PC-3 (cell line): ENCODE measurements at places on chromosomes 13 and 19.

DNA sequence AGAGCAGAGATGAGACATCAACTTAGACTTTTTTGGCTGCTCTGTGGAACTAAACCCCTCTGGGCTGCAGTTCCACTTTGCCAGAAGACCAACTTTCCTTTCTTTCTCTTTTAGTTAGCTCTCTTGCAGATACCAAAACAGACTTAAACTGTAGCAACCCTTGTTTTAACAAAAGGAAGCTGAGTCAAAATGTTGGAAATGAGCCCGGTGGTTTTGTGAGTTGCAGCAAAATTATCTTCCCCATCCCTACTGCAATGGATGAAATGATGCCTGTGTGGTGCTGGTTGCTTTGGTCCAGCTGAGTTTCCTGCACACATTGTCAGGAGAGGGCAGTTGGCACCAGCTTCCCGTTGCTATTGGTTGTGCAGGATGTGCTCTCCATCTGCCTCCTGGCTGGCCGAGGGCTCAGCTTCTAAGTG is 115.3 kb downstream of the LRCH1 start:
- DNase-seq = peak; percentile 62

DNA sequence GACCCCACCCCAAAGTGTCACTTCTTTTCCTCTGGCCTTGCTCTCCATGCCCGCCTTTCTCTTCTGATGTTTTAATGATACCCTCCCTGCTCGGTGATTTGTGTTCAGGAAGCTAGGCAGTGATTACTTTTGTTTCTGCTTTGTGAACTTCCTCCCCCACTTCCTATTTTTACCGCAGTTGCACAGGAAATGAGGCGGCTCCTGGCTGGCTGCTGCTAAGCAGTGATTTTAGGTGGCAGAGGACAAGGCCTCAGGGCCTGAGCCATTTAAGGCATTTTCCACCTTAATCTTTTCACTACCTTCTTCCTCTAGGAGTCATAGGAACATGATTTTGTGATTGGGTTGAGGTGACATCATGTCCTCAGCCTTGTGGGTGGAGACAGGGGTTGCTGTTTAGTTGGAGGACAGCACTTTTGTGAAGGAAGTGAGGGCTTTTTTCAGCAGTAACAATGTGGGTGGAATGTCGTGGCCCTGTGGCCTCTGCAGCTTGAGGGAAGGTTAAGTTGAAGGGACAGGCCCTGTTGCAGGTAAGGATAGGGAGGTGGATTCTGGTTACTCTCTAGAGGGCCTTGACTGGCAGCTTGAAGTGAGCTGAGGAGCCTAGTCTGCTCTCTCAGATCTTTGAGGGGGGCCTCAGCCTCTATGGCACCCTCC is 15.7 kb downstream of the GARRE1 start:
- DNase-seq = peak; percentile 78

- peak; percentile 49 for DNase-seq
Measured at GRCh38 chr19:53849237-53849676, 18.4 kb upstream of the MYADM start.

GRCh38 chr13:94656766-94657165 is 55.1 kb downstream of the GPR180 start:
- DNase-seq = peak; percentile 76

- DNase-seq = no peak
Measured at GRCh38 chr19:16252459-16253205, 54.9 kb downstream of the AP1M1 start.

DNA sequence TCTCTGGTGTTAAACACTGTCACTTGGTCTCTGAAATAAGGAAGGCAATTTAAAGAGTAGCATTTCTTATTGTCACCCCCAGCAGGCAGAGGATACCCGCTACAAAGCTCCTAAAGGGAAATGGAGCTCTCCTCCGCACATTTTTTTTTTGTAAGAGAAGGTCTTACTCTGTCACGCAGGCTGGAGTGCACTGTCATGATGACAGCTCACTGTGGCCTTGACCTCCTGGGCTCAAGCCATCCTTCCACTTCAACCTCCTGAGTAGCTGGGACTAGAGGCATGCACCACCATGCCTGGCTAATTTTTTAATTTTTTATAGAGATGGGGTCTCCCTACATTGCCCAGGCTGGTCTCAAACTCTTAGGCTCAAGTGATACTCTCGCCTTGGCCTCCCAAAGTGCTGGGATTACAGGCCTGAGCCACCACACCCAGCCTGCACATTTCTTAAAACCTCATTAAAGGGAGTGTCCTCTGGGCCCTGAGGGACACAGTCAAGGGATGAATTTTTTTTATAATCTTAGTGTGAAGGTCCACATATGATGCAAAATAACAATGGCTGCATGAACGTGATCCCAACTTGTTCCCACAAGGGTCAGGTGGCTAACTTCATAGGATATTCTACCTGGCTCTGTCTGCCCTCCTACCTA is 32.1 kb downstream of the SLC25A30 start:
- DNase-seq = no peak

GRCh38 chr13:97945792-97946419 is 7.6 kb upstream of the IPO5 start:
- DNase-seq = peak; percentile 43

GRCh38 chr13:99004978-99005377 is 27.1 kb upstream of the DOCK9 start:
- DNase-seq = no peak

DNA sequence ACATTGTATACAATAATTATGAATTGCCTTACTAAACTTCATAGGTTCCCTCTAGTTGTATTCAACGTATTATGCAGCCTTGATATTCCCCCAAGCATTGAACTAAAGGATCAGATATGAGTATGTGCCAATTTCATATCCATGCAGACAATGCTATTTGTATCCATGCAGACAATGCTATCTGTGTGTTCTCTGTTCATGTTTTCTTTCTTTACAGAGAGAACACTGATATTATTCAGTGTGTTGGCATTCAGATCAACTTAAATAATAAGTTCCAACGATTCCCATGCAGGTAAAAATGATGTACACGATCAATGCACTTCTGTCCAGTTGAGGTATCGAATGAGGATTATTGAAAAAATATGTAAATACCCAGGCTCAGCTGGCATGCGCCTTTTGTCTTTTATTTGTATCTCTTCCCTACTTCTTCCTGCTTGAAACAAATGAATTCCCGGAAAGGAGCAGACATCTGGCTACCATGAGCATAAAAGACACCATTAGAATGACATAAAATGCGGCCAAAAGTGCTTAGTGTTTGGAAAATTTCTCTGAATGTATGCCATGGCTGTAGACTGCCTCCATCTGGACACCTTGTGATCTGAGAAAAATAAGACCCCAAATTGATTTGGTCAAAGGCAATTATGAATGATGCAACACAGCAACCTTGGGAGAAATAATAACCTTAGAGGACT is 731.5 kb downstream of the SLITRK1 start:
- no peak for DNase-seq

DNA sequence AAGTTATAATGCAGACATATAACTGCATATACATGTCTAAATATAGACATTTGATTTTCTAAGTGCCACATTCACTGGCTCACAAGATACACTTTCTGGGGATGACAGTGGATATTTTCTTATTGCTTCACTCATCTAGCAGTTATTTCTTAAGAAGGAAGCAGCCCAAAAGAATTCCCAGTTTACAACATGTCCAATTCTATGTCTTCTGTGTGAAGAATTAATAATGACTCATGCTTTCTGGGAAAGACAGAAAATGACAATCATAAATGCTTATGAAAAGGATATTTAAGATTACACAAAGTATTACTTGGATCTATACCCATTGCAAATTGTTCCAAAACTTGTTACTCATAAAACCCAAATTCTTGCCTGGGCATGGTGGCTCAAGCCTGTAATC is 543.4 kb downstream of the SUCLA2 start:
- DNase-seq = no peak

DNA sequence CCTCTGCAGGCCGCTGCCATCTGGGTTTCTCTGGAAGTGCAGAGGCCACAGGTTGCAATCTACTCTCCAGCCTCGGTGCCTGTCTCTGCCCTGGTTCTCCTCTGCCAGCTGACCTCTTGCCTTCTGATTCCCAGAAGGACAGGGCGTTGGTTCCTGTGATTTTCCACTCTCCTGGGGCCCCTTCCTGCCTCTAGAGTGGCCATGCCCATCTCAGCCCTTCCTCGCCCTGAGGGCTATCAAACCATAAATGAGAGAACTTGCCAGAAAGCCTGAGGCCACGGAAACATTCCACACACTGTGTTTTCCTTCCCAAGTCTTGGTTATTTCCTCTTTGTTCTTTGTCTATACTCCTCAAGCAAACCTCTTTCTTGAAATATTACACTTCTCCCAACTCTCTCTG is 146.2 kb downstream of the SHISA2 start:
- peak; percentile 83 for DNase-seq

GRCh38 chr19:33470040-33470330 is 51.6 kb downstream of the PEPD start:
- no peak for DNase-seq

- DNase-seq = peak; percentile 25
Measured at GRCh38 chr13:92179223-92179622, 780.8 kb downstream of the GPC5 start.

- no peak for DNase-seq
Measured at GRCh38 chr13:31908696-31909411, 122.7 kb upstream of the FRY start.

- no peak for DNase-seq
Measured at GRCh38 chr19:17479325-17479791, 9.0 kb downstream of the SLC27A1 start.

GRCh38 chr13:31115616-31116015 is 46.1 kb downstream of the HSPH1 start:
- no peak for DNase-seq

GRCh38 chr19:19206938-19207337 is 3.7 kb upstream of the NR2C2AP start:
- DNase-seq = no peak

- DNase-seq = no peak
Measured at GRCh38 chr13:39044536-39044935, 6.3 kb downstream of the NHLRC3 start.

DNA sequence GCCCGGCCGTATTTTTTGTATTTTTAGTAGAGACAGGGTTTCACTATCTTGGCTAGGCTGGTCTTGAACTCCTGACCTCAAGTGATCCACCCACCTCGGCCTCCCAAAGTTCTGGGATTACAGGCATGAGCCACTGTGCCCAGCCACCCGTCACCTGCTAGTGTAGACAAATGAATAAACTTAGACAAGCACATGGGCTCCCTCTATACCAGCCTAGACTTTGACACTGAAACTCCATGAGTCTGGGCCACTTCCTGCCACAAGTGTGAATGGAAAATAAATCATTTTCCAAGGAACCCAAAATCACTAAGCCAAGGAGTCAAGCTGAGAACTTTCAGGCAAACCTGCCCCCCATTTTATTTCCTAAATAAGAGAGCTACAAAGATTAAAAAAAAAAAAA is 27.0 kb upstream of the TPT1 start:
- DNase-seq = no peak

DNA sequence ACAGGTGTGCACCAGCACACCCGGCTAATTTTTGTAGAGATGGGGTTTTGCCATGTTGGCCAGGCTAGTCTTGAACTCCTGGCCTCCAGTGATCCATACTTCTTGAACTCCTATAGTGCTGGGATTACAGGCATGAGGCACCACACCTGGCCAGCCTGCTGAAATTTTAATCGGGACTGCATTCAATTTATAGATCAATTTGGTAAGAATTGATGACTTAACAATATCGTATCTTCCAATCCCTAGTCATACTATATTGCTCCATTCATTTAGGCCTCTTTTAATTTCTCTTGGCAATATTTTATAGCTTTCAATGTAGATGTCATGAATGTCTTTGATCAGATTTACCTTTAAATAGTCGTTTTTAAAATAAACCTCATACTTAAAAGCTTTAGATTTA is 5.6 kb upstream of the ZNF45 start:
- no peak for DNase-seq

GRCh38 chr19:34838753-34839431 is 65.9 kb upstream of the ZNF599 start:
- no peak for DNase-seq

DNA sequence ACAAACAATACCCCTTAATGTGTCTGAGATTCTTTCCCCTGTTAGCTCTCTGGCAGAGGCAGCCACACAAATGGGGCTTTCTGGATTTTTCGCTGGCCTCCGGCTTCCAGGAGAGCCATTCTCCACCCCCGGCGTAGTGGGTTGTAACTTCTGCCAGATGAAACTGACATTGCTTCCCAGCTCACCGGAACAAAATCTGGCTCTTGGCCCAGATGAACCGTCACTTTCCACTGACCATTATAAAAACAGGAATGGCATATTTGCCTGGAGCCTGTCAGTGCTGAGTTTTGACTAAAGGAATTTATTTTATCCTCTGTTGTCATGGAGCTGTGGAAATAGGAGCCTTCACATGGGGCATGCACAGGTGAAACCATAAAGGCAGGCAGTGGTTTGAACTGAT is 120.6 kb upstream of the GPR12 start:
- peak; percentile 72 for DNase-seq

- no peak for DNase-seq
Measured at GRCh38 chr13:24282256-24282655, 27.1 kb upstream of the C1QTNF9 start.

GRCh38 chr19:10328558-10329429 is 4.5 kb downstream of the RAVER1 start:
- no peak for DNase-seq

DNA sequence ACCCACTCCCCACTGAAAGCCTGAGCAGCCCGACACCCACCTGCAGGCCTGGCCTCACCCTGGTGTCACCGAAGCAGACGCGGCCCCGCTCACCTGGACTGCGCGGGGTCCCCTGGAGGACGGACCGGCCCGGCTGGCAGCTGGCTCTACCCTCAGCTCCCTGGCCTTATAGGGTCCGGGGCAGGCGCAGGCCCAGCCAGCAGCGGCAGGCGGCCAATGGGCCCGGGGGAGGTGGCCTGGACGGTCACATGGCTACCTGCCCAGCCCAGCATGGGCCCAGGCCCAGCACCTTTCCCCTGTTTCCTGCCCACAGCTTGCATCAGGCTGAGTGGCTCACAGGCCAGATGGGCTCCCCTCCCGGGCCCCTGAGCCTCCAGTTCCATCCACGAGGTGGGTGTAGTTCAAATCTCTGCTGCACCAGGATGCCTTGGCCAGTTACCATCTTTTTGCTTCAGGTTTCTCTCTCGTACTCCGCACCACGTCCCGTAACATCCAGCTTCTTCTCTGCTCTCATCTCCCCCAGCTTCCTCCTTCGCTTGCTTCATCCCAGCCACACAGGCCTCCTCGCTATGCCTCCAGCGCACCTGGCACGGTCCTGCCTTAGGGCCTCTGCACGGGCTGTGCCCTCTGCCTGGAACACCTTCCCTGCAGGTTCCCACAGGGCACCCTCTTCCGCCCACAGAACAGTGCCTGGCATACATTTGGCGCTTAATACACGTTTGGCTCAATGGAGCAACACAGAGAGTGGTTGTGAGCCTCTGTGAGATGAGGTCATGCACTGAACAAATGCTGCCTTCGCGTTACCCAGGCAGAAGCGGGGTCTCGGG is at the start of gene PLIN4:
Gene PLIN4 (minus strand): TSS at position 142 of the 827 bp plus-strand sequence. CDS start 214 bp downstream, outside the sequence.
- peak; percentile 89 for DNase-seq

GRCh38 chr13:67023130-67023876 is 206.8 kb downstream of the PCDH9 start:
- DNase-seq = peak; percentile 21

- DNase-seq = no peak
Measured at GRCh38 chr13:110454956-110455355, 106.6 kb downstream of the RAB20 start.

DNA sequence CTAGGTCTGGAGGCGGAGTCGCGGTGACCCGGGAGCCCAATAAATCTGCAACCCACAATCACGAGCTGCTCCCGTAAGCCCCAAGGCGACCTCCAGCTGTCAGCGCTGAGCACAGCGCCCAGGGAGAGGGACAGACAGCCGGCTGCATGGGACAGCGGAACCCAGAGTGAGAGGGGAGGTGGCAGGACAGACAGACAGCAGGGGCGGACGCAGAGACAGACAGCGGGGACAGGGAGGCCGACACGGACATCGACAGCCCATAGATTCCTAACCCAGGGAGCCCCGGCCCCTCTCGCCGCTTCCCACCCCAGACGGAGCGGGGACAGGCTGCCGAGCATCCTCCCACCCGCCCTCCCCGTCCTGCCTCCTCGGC is at the start of gene SLC5A5:
Gene SLC5A5 (plus strand): TSS at position 68 of the 373 bp plus-strand sequence. CDS start 375 bp downstream, outside the sequence.
- peak; percentile 16 for DNase-seq
